Trophoblast cell (in vitro differentiated cells and primary cell): ENCODE measurements at places on chromosomes 2 and 18.
A peak's percentile ranks its signal among the peaks of the same experiment; 100 is the strongest.

GRCh38 chr2:234032279-234032856, 18.1 kb upstream of the SPP2 start:
- no peak for DNase-seq

GRCh38 chr2:235433860-235434259, 60.0 kb upstream of the AGAP1 start:
- no peak for DNase-seq

DNA sequence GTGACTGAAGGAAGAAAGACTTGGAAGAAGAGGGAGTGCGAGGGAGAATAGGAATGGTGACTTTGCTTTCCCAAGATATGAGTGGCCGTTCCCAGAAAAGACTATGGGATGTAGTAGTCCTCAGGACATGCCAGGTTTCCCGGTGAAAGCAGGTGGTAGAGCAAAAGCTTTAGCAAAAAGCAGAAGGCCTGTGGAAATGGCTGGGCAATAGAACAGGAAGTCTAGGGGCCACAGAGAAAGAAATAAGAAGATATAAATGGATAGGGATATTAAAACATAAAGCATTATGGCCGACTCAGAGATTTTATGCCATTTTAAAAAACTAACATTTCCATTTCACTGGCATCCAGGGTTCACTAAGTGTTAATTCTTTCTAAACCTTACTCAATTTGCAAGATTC, 1.2 kb upstream of the SERPINB13 start:
- DNase-seq, result no peak

DNA sequence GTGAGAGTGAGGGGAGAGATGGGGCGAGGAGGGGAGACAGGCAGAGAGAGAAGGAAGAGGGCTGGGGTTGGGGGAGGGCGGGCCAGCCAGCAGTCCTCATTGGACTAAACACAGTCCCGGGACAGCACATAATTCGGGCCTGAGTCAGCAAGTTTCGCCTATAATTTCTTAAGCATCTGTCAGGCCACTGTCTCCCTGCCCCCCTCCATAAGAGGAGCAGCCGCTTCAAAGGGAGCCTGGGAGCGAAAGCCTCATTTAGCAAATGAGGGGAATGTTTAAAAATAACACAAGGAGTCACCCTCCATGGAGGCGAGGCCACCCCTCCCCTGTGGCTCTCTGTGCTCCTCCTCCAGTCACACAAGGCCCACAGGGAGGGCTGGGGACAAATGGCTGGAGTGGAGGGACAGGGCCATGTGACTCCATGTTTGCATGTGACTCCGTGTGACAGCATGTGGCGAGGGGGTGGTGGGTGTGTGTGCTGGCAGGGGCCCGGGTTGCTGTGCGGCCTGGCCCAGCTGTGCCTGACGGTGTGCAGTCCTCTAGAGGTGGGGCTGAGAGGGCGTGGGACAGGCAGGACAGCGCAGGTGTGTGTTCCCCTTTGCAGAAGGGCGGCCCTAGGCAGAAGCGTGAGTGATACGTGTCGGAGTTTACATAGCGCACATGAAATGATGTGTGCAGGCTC, 162.4 kb downstream of the CELF4 start:
- DNase-seq, result peak; percentile 37

GRCh38 chr2:15760232-15760910, 168.7 kb downstream of the DDX1 start:
- DNase-seq, result no peak

- DNase-seq, result no peak
Measured at GRCh38 chr18:46621871-46622270, 35.1 kb downstream of the LOXHD1 start.

DNA sequence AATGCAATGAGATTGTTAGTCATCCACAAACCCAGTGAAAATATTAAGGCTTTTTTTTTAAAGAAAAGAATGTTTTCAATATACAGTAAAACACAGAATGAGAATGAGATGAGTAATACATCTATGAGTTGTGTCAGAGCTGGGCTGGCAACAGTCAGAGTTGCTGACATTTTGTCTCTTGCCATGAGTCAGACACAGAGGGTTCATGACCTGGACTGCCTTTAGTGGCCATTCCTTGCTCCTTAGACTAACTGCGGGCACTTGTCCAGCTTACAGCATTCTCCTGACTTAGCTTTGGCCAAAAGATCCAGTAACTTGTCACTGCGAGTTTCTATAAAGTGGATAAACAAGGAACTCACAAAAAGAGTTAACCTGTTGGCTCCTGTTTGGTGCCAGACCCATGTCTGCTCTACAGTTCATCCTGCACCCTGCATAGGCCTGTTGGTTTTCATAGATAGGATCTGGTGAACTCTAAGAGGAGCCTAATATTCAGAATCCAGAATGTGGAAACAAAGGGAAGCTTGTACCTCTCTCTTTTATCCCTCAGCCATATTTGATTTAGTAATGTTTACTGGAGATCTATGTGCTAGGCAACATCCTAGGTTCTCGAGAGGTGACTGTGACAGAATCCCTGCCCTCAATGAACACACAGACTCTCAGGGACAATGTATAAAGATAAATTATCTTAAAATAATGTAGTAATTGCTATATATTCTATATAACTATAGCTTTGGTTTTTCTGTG, 391.5 kb upstream of the VWC2L start:
- peak; percentile 80 for DNase-seq

- DNase-seq, result no peak
Measured at GRCh38 chr2:52861596-52861995, 906.0 kb upstream of the CHAC2 start.

- no peak for DNase-seq
Measured at GRCh38 chr2:205047273-205047839, 502.1 kb downstream of the PARD3B start.

DNA sequence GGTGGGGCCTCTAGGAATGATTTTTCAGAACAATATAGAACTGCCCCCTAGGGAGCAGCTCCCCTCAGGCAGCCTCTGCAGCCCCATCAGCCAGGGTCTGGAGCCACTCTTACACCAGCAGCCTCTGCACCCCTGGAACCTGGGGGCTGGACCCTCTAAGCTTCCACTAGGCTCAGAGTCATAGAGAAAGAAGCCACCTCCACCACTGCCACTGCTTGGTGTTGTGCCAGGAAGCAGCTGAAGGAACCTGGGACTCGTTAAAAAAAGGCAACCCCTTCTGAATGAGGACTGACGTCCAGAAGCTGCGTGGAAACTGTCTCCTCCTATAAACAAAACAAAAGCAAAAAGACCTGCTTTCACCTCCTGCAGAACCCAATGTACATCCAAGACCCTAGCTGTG, 98.1 kb upstream of the HS6ST1 start:
- no peak for DNase-seq

DNA sequence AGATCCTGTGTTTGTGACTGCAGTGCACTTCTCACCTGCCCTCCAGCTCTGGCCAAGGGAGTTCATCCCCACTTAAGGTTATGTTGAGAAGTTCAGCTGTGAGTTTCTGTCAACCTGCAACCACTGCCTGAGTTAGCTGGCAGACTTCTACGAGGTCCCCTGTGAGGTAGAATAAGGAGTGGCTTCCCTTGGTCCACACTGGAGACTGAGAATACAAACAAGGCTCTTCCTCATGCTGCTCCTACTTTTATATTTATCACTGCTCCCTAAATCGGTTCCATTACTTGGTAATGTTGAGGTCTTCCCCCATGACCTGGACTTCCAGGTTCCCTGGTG, 353.2 kb upstream of the CWC22 start:
- DNase-seq, result no peak
